ENCODE measurements at places on chromosomes 5 and 9.

GRCh38 chr5:117261948-117262571, 687.4 kb upstream of the SEMA6A start:
- DNase-seq, result no peak

DNA sequence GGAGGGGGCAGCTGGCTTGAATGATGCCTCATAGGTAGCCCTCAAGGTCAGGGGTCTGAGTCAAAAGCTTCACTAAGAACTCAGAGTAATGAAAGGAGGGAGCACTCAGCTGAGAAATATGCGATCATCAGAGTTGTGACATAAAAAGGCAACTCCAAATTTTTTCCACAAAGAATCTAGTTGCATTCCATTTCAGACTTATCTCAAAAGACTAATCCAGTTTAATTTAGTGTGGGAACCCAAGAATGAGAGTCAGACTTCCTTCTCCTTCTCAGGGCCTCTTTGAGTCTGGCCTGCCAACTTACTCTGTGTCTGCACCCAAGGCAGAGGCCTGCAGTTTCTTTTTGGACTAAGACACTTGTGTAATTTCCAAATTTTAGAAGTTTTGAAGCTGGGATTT, 34.7 kb downstream of the GABRP start:
- no peak for DNase-seq

GRCh38 chr9:115988701-115989100, 164.9 kb upstream of the PAPPA start:
- no peak for DNase-seq

GRCh38 chr5:43840424-43841125, 237.6 kb downstream of the NNT start:
- no peak for DNase-seq

DNA sequence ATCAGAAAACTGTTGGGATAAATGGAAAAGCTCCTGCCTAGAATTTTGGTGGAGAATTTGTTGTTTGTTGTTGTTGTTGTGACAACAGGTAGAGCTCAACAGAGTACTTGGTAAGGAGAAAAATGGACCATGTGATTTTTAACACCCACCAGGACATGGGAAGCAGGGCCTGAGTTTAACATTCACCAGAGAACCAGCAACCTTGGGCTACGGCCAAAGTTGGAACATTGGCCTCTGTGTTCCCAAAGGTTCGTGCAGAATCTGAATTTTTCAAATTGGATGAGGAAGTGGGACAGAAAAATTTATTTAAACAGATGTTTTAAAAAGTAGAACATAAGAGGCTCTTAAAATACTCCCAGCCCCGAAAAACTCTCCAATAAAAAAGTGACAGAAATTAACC, 127.0 kb downstream of the GNA14 start:
- DNase-seq, result peak; percentile 32

- no peak for DNase-seq
These were observed 36.3 kb upstream of the CTXN3 start for GRCh38 chr5:127612441-127613141.

DNA sequence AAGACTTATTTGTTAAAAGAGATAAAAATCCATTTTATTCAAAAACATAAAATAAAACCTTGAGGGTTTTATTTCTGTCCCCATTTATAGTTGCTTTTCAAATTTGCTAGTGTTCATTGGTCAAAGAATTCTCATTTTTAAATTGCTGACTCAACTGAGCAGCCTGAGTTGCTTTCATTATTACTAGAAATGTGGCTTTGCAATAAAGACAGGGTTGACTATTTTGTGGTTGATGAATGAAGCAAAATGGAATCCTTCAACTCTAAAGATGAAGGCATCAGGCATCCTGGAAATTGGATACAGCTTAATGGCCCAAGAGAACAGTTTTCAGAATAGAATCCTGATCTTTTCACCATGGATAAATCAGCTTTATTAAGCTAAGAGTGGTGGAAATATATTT, 23.9 kb upstream of the PPP3R2 start:
- DNase-seq, result no peak

DNA sequence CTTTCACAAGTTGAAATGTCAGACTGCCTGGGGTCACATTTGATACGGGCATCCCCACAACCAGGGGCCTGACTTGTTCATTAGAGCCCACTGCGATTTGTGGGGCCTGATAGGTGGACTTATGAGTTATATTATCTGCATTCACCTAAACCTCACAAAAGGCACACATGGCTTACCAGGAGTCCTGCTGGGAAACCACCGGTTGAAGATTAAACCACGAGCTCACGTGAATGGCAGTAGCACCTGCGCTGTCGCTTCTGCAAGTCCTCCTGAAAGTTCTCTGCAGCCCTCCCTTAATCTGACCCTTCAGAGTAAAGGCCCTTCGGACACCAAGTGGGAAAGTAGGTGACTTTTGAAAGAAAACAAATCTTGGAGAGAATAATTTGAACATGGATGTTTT, 68.9 kb downstream of the PPIC start:
- DNase-seq, result no peak

DNA sequence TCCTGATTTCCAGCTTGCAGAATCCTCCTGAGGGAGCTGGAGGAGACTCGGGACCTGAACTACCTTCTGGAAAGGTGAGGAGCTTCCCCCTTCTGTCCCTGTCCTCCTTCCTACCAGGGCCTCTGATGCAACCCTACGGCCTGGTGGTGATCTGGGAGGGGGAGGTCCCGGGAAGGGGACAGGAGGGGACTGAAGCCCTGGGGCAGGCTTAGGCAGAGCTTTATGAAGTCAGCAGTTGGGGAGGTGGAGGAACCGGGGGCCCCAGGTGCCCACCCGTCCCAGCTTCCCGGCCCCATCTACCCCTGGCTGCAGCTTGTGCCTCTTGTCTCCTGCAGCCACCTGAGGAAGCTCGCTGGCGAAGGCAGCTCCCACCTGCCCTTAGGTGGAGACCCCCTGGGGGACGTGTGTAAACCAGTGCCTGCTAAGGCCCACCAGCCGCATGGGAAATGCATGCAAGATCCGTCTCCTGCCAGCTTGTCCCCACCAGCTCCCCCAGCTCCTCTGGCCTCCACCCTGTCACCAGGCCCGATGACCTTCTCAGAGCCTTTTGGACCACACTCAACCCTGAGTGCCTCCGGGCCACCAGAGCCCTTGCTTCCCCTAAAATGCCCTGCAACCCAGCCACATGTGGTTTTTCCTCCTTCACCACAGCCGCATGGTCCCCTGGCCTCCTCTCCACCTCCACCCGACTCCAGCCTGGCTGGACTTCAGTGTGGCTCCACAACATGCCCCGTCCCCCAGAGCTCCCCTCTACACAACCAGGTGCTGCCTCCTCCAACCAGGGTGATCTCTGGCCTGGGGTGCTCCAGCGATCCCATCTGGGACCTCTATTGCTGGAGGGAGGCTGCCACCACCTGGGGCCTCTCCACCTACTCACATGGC, 2.1 kb downstream of the SPATA31E1 start:
- DNase-seq, result no peak

DNA sequence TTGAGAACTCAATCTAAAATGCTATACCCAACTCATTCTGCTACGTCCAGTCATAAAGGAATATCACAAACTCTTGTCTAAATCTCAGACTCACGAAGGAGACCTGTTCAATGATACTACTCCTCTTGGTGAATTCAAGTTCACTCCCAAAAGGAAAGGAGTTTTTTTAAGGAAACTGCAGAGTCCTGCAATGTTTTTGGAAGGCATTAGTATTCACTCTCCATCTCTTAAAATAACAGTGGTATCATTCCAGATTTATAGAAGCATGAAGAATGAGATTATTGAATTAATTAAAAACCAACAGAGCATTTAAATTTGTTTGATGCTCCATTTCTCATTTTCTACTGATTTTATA, 73.4 kb downstream of the FOXD1 start:
- no peak for DNase-seq

DNA sequence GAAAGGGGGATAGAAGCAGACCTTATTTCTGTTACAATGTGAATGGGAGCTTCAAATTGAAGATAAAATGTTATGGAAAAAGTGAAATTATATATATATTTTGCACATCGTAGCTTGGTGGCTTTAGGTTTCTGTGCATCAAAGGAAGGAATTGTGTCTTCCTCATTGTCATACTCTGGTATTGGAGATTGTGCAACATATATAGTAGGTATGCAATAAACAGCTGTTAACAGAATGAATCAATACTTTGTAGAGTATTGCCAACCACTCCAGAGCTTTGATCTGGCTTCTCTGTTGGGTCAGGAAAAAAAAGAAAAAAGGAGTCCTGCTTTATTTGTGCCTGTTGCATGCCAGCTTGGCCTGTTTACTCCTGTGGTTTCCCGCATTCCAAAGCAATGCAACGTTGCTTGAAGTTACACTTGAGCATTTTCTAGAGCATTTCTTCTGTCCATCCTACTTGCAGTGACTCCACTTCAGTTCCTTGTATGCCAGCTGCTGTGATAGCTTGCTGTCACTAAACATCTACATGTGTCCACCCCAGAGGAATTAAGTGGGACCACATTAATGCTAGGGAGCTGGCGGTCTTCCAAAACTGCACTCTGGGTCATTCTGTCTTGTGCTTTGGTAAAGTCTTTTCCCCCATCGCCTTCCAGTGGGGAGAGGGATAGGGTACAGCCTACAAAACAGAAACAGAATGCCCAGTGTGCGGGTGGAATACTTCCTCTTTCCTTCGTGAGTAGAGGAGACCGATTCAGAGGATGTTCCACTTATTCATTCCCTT, 62.0 kb upstream of the MEF2C start:
- DNase-seq, result peak; percentile 11

DNA sequence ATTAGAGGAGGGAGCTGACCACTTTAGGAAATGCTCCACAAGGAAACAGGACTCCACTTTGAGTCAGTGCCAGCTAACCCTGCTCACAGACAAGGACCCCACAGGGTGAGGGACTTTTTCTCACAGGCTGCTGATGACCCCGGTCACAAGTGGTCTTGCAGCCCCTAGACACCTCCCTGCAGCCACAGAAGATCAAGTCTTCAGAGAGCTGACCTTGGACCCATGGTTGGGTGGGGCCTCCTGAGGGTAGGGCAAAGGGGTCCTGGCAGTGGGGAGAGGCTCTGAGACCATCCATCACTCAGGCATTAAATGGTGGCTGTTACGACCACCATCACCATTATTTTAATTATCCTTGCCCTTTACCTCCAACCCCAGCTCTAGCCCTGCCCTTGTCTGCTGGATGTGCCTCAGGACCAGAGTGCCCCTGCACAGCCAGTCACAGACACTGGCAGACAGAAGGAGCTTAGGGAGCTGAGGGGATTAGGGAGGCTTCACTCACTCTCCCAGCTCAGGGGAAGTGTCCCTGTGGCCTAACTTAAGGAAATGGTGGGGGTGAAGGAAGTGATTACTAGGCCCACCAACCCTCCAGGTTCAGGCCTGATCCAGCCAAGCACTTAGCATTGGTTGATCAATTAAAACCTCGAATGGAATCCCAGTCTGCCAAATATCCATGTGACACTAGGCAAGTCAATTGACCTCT, 1.6 kb downstream of the ACSL6 start:
- no peak for DNase-seq

GRCh38 chr5:33890131-33891032, 1.4 kb downstream of the ADAMTS12 start:
- no peak for DNase-seq

DNA sequence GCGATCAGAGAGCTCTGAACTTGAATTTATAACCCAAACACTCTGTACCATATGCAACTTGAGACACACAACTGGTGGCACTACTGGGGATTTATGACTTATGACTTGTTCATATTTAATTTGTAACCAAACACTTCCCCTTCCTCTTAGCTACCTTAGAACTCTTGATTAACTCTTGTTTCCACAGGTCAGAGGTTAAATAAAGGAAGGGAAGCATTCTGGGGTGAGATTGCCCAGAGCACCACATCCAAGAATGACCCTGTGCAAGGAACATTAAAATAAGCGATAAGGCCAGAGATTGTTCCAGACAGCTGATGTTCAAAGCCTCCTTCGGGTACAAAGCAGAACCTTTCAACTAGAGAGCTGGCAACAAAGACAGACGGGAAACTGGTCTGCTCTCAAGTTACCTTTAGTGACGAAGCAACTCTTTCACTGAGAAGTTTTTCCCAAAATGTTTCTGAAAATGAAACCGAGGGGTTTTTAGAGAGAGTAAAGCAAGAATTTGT, 242.6 kb downstream of the DENND1A start:
- DNase-seq, result no peak

GRCh38 chr9:131799177-131799823, 59.4 kb upstream of the RAPGEF1 start:
- DNase-seq, result peak; percentile 38

GRCh38 chr5:17196697-17197096, 20.7 kb upstream of the BASP1 start:
- DNase-seq, result no peak

- DNase-seq, result no peak
These were observed 25.9 kb downstream of the CSF1R start for GRCh38 chr5:150060471-150060870.

DNA sequence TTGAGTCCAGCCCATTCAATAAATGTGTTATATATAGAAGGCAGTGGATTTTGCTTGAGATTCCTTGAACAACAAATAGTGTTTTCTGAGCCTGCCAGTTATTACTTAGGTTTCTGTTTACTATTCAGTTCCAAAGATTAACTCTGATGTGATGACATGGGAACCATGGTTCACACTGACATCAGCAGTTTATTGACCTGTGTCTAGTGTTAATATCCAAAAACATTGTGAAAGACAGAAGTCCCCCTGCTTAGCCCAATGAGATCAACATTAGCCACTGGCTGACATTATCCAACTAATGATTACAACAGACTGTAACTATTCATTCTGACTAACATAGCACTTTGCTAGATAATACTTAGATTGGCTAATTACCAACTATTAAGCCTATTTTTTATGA, 14.9 kb downstream of the APBA1 start:
- DNase-seq, result no peak

GRCh38 chr5:141843156-141843927, 34.9 kb downstream of the PCDH1 start:
- peak; percentile 38 for DNase-seq

DNA sequence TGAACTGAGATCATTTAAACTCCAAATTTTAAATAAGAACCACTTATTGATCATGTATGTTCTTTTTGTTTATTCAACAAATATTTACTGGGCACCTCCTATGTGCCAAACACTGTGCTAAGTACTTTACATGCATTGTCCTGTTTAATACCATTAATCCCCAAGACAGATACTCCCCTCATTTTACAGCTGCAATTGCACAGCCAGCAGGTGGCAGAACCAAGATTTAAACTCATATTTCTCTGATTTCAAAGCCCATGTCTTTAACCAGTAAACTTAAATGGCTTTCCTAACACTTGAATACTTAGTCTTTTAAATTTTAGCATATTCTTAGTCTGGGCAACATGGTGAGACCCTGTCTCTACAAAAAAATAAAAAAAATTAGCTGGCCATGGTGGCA, 43.4 kb upstream of the KIAA1958 start:
- no peak for DNase-seq

- no peak for DNase-seq
These were observed 160.4 kb downstream of the SPATA31D1 start for GRCh38 chr9:82148901-82149461.

- DNase-seq, result no peak
These were observed 248.7 kb downstream of the LURAP1L start for GRCh38 chr9:13023498-13023897.

DNA sequence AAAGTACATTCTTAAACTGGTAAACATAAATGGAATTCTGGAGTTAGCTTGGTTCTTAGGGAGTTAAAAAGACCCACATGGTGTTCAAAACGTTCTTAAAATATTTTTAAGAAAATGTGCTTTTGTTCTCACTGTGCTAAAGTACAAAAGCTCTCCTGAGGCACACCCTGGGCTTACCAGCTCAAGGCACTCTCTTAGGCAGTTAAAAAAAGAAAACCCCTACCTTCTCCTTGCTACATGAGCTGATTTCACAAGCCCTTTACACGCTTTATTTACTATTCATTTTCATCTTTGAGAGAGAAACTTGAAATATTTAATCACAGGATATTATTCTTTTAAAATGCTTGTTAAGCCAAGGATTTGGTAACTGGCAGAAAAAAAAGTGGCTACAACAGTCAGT, 723.3 kb upstream of the GRAMD2B start:
- no peak for DNase-seq
